Camera-type eye (tissue), 1 donor: ENCODE measurements at places on chromosomes 16 and 17. TPM values are rescaled to one million over a fixed set of nuclear protein-coding genes. Genes with fewer than 3 reads are reported as not detected.

C17orf50 gene
- not detected for total RNA-seq

CDH3 gene
- 24.2 TPM for total RNA-seq

CRYBA1 gene
- 4,794 TPM for total RNA-seq

NOMO2 gene
- 66.8 TPM for total RNA-seq

PRCD gene
- total RNA-seq = 14.3 TPM

RRAD gene
- total RNA-seq = 52.9 TPM

FBRS gene
- total RNA-seq = 30.7 TPM

MT1G gene
- not detected for total RNA-seq

RCVRN gene
- total RNA-seq = 165 TPM

TEDC2 gene
- total RNA-seq = 7.0 TPM

SDR42E1 gene
- total RNA-seq = 3.1 TPM

KRT40 gene
- total RNA-seq = 1.4 TPM

MEAK7 gene
- total RNA-seq = 23.1 TPM

DNAH17 gene
- 0.44 TPM for total RNA-seq

COG8 gene
- 65.3 TPM for total RNA-seq

MMP2 gene
- total RNA-seq = 248 TPM

ETV4 gene
- 1.1 TPM for total RNA-seq

SEPTIN12 gene
- not detected for total RNA-seq

HCRT gene
- 1.4 TPM for total RNA-seq

CCL3 gene
- 1.3 TPM for total RNA-seq

GAS2L2 gene
- 0.33 TPM for total RNA-seq

PYCARD gene
- total RNA-seq = 8.5 TPM

NAGLU gene
- total RNA-seq = 29.7 TPM

COPRS gene
- total RNA-seq = 30.5 TPM

BIRC5 gene
- total RNA-seq = 11.2 TPM

GINS2 gene
- total RNA-seq = 7.0 TPM

KRTAP3-1 gene
- total RNA-seq = not detected

PERCC1 gene
- total RNA-seq = 6.9 TPM

SEZ6L2 gene
- 37.9 TPM for total RNA-seq

PRSS8 gene
- total RNA-seq = 6.2 TPM

OTOP2 gene
- not detected for total RNA-seq

ABCC12 gene
- not detected for total RNA-seq

DNAH2 gene
- total RNA-seq = 0.60 TPM

PHKB gene
- total RNA-seq = 130 TPM

SLFN13 gene
- 2.7 TPM for total RNA-seq

TBC1D3E gene
- total RNA-seq = not detected

SECTM1 gene
- total RNA-seq = 6.6 TPM

TP53TG3B gene
- total RNA-seq = not detected

FA2H gene
- total RNA-seq = 0.38 TPM

CDC27 gene
- 96.0 TPM for total RNA-seq

PKMYT1 gene
- 8.2 TPM for total RNA-seq

PPP1R1B gene
- 10.2 TPM for total RNA-seq

TRIM47 gene
- 14.9 TPM for total RNA-seq

ENPP7 gene
- not detected for total RNA-seq

BFAR gene
- 101 TPM for total RNA-seq

NOS2 gene
- total RNA-seq = 1.3 TPM

CTF1 gene
- total RNA-seq = 1.6 TPM

TMEM114 gene
- 5.7 TPM for total RNA-seq

NR1D1 gene
- 13.2 TPM for total RNA-seq

PRAC2 gene
- not detected for total RNA-seq

SCNN1G gene
- 0.49 TPM for total RNA-seq

STAC2 gene
- 2.1 TPM for total RNA-seq

SLC16A5 gene
- total RNA-seq = 8.0 TPM
